Choroid plexus epithelial cell (primary cell): ENCODE measurements at places on chromosomes 7 and 10.
A peak's percentile ranks its signal among the peaks of the same experiment; 100 is the strongest.

- DNase-seq = peak; percentile 98
Measured at GRCh38 chr7:141585592-141586510, 34.6 kb downstream of the AGK start.

- DNase-seq = peak; percentile 43
Measured at GRCh38 chr10:70668454-70668970, 3.8 kb upstream of the ADAMTS14 start.

- peak; percentile 75 for DNase-seq
Measured at GRCh38 chr7:43584195-43584586, 1.3 kb downstream of the STK17A start.

- peak; percentile 48 for DNase-seq
Measured at GRCh38 chr10:60846173-60846572, 67.9 kb downstream of the CDK1 start.

DNA sequence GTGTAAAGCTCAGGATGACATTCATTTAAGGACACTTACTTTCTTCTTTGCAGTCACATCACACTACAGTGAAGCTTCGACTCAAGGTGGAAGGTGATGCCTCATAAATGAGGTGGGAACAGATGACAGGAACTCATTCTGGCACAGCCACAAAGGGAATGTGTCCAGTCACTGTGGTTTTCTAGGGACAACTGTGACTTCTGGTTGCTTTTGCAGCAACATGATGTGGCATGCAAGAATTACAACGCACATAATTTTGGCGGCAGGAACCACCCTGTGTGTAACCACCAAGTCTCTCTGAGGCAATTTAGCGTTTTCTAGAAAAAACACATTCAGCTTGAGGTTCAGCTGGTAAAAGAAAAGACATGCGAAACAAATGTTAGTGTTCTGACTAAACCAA, 32.0 kb upstream of the FERD3L start:
- DNase-seq = no peak

DNA sequence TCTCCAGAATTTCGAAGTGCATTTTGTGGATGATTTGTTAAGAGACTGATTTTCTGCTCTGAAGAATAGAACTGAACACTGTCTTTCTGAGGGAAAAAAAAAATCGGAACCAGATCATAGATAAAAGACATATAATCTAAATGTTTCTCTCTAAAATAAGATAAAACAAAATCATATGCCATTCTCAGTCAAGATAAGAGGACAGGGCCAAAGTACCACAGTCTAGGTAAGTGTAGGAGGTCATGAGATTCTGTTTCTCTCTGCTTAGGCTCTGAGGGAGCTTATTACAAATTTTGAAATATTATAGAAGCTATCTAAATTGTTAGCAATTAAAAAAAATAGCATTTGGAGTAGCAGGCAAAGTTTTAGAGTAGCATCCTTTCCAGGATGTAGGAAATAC, 702 bp upstream of the AOAH start:
- no peak for DNase-seq

- DNase-seq = no peak
Measured at GRCh38 chr10:80528185-80528700, 9.5 kb upstream of the SH2D4B start.

DNA sequence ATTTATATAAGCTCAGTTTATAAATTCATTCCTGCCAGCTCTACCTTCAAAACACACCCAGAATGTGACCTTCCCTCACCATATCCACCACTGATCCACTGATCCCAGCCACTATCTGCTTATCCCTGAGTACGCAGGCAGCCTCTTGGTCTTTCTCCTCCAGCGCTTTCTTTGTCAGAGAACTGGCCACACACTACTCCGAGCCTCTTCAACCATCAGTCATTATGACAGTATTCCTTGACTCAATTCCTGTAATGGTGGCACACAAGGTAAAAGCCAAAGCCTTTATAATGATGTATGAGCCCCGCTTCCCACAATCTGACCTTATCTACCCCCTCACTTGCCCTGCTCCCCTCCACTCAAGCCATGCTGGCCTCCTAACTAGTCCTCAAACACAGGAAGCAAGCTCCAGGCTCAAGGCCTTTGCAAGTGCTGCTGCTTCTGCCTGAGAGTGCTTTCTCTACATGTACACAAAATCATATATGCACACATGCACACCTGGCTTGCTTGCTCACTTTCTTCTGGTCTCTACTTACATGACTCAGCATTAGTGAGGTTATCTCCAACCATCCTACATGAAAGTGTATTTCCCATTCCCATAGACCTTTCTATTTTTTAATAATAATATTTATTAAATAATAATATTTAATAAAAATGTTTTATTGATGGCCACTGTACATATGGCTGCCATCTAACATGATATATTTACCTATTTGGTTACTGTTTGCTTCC, 150.4 kb upstream of the FEZF1 start:
- no peak for DNase-seq
